ENCODE measurements at places on chromosomes 11 and 22.

DNA sequence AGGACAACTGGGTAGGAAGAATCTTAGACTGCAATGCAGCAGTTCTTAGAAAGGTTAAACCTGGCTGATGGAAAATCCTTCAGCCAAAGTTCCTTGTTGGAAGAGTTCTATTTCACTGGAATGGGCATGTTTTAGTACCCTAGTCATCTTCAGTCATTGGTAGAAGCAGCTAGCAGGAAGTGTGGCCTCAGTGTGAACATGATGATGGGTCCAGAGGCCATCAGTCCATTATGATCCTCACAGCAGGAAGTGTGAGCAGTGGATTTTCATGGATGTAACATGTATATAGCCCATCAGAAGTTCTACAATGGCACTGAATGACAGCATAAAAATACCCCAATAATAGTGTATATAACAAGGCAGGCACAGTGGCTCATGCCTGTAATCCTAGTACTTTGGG lies 35.9 kb upstream of the PDE3B start:
- DNase-seq: no peak

GRCh38 chr11:47979378-47980087 lies 826 bp upstream of the PTPRJ start:
- DNase-seq: no peak

DNA sequence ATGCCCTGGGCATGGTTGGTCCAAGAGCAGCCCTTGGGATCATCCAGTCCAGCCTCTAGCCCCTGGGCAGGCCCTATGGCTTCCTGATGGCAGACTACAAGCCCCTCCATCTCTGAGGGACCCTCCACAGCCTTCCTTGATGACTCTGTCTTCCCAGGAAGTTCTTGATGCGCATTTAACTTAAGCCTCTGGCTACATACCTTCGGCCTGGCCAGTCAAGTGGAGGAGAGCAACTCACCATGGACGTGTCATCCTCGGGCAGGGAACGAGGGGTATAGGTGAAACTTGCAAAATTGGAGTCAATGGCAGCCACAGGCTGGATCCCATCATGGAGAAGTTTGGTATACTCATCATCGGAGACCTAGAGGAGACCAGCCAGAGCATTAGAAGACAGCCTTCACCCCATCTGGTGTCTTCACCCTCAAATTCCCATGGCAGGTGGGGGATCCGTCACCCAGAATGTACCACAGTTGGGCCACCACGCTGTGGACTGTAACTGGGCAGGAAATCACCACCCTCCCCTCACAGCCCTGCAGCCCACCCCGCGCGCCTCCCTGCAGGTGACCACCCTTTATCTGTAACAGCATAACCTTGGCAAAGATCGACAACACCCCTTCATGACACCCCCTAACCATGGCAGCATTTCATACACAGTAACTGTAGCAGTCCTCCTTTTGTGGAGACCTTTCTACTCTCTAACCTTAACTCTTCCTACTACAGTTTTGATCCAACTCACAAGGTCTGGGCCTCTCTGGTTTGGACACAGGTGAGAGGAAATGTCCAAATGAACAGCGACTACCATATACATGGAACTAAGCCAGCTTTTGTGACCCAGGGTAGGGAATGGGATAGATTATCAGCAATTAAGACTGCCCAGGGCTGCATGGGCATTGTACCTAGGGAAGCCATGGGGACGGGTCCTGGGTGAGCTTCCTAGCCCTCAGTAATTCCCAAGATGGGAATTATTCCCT lies 91.7 kb downstream of the PDE2A start:
- DNase-seq: no peak

DNA sequence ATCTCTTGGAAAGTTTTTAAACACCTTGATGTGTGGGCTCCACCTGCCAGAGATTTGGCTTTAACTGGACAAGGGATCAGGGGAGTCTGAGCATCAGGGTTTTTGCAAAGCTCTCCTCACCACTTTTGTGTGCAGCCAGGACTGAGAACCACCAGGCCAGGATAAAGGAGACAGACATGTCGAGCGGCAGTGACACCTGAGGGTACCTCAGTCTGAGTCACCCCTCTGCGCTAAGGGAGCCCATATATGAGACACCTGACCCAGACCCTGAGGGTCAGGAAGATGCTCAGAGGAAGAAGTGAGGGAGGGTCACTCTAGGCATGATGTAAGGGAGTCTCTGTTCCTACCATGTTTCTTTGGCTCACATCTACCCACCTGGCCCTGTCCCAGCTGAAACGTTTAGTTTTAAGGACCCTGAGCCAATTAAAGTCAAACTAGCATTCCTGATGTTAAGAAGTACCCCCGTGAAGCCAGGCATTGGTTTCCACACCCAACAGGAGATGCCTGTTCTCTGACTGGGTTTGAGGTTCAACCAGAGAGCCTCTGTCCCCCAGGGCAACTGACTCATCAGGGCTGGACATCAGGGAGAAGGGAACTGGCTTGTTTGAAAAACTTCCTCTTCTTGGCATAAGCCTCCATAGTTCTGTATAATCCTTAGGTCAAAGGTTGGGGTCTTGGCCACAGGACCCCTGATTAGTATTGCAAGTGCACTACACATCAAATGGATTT lies 72.4 kb upstream of the BIRC3 start:
- no peak for DNase-seq

DNA sequence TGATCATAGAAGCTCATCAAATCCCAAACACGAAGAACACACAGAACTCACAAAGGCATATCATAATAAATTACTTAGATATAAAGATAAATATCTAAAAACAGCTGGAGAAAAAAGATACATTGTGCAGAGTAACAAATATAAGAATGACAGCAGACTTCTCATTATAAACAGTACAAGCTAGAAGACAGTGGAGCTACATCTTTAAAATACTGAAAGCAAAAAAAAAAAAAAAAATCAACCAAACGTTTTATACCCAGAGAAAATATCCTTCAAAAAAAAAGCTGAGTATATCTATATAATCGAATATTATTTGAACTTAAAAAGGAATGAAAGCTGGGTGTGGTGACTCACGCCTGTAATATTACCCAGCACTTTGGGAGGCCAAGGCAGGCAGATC lies 90.0 kb downstream of the SBF2 start:
- no peak for DNase-seq

GRCh38 chr22:24807284-24807950 lies 1.4 kb downstream of the SGSM1 start:
- DNase-seq: no peak

DNA sequence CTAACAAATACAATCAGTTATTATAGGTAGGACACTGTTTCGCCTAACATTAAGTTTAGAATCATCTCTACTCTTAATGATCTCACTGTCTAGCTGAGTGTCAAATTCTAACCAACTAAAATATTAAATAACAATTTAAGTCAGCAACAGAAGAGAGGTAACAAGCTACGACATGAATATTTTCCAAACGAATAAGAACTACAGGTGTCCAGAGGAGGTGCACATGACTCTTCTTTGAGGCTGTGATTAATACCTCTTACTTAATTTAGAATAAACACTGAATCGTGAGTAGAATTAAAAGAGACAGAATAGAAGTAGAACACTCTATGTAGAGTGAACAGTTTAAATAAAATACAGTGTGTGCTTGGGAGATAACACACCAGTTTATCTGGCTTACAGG lies 619.0 kb upstream of the ARHGAP42 start:
- DNase-seq: no peak

GRCh38 chr11:131327421-131327820 lies 43.0 kb upstream of the NTM start:
- no peak for DNase-seq

DNA sequence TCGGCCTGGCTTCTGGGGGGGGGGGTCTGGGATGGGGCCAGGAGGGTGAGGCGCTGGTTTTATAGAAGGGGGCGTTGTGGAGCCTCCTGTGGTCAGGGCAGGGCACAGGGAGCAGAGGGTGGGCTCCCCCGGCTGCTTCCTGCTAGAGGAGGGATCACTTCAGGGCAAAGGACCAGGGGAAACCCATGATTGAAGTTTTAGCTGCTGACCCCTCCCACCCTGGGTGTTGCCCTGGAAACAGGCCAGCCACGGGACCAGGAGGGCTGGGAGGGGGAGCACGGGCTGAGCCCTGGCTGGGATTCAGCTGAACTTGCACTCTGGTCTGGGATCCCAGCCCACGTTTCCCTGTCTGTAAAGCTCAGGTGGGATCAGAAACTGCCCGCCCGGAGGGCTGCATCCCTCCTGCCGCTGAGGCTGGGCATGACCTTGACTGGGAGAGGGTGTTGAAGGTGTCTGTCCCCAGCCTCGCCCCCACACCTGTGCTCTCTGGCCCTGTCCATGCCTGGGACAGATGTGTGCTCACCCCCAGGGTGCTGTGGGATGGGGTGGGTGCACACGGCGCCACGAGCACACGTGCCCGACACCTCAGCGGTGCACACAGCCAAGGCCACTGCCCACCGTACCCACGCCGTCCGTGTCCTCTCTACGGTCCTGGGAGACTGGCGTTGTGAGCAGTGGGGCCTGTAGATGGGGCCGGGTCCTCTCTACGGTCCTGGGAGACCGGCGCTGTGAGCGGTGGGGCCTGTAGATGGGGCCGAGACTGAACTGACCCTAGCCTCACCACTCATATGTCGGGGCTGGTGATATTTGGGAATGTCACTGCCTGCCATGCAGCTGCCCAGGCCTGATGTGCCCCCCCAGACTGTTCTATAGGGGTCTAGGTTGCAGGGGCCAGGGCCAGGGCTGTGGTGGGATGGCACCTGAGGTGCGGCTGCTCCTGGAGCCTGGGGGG lies 2.3 kb downstream of the TSPAN4 start:
- no peak for DNase-seq

DNA sequence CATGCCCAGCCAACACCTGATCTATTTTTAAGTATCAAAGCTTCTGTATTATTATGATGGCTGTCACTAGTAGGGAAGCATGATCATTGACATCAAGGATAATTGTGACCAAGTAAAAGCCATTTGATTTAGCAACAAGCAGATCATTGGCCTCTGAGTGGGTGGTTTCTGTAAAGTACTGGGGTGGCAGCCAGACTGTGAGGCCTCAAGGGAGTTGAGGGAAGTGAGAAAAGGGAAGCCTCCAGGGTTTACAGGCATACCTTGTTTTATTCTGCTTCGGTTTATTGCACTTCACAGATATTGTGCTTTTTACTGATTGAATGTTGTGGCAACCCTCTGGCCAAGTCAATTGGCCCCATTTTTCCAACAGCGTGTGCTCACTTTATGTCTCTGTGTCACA lies 60.1 kb downstream of the PRR5L start:
- DNase-seq: no peak

DNA sequence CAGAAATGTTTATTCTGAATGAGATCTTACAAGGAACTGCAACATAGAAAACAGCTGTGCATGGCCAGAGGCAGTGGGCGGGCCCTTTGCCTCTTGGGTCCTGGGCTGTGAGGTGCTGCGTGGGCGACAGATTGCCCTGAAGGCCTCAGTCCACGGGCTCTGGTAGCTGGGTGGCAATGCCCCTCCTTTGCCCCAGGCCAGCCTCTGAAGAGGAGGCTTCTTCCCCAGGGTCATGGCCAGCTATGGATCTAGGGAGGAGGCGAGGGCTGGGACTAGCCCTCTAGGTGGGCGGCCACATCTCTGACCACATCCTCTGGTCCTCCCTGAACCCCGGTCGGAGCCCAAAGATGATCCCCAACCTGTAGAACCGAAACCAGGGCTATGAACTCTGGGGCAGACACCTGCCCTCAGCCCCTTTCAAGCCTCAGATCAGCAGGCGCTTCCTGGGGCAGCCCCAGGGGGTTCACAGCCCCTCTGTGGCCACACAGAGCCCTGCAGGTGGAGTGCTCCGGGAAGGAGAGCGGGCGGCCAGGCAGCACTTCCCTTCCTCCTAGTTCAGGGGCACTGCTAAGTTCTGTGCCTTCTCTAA lies 6.6 kb upstream of the CDC42BPG start:
- DNase-seq: no peak

GRCh38 chr11:19560156-19560555 lies 152.5 kb upstream of the NAV2 start:
- no peak for DNase-seq

- no peak for DNase-seq
Measured at GRCh38 chr11:73519266-73519665, 78.6 kb downstream of the FAM168A start.

- no peak for DNase-seq
Measured at GRCh38 chr22:22817468-22818201, 70.0 kb upstream of the IGLL5 start.

- DNase-seq: no peak
Measured at GRCh38 chr11:35235936-35236666, 97.1 kb downstream of the CD44 start.

GRCh38 chr11:120340529-120340928 lies 4.3 kb downstream of the ARHGEF12 start:
- DNase-seq: no peak

DNA sequence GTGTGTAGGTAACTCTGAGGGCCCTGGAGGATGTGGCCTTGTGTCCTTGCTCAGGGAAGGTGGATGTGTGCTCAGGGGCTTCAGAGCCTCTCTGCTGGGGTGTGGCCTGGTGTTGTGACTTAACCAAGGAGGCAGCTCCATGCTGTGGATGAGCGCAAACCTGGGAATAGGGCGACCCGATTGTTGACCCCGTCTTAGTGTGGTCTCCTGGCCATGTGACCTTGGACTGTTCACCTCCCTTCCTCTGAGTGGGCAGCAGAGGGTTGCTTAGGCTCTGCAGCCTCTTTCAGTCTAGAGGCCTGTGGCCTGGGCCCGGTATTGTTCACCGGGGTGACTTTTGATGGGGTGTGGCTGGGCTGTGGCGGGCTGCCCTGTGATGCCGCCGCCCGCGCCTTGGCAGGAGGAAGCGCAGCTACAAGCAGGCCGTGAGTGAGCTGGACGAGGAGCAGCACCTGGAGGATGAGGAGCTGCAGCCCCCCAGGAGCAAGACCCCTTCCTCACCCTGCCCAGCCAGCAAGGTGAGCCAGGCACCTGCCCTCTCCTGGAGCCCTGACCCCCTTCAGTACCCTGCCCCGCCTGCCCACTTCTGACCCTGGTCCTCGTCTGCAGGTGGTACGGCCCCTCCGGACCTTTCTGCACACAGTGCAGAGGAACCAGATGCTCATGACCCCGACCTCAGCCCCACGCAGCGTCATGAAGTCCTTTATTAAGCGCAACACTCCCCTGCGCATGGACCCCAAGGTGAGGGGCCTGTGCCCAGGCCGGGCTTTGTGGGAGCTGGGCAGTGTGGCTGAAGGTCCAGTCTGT lies 16.7 kb downstream of the INCENP start:
- DNase-seq: no peak

DNA sequence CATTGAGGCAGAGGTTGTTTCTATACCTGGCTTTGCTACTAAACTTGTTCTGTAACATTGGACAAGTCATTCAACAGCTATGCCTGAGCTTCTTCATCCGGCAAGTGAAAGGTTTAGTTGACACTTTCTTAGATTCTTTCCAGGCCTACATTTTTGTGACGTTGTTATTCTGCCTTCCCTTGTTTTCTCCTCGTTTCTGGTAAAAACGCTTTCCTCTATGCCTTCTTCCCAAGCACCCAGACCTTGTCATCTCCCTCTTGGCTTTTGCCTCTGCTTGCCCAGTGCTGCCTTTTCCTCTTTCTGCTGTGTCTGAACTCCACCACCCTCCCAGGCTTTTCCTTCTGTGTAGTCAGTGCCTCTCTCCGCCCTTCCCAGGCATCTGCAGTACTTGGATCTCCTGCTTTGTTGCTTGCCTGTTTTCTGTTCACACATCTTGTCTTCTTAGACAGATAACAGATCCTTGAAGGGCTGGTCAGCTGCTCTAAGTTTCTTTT lies 1.4 kb upstream of the AMOTL1 start:
- no peak for DNase-seq
